GM23248 (cell line): ENCODE measurements at places on chromosomes 5 and 9. TPM values are rescaled to one million over a fixed set of nuclear protein-coding genes. Genes with fewer than 3 reads are reported as not detected.

CCL27 gene
- total RNA-seq: not detected in 2 replicates

OR1Q1 gene
- not detected in 2 replicates for total RNA-seq

SCGB3A2 gene
- total RNA-seq: not detected in 2 replicates

- no peak for DNase-seq
These were observed 17.8 kb downstream of the ACSL6 start for GRCh38 chr5:131993676-131994075.

GRCh38 chr9:38227656-38228055, 158.6 kb upstream of the SHB start:
- peak; percentile 45 for DNase-seq

DNA sequence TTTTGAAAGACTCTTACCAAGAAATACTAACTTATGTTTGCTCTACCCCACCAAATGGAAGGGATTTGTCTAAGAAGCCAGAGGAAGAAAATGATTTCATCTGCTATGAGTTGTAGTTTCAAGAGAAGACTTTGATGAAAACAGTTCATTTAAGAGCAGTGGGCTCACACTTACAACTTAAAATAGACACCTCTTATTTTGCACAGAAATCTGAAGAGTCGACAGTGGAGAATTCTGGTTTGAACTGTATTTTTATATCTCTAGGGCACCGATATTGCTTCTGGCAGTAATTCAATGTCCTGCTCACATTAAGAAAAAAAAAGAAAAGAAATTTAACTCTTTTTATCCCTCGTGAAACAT, 1.9 kb upstream of the DAB2 start:
- DNase-seq: peak; percentile 42
